Skeletal muscle cell (primary cell): ENCODE measurements at places on chromosomes 2 and 18.

DNA sequence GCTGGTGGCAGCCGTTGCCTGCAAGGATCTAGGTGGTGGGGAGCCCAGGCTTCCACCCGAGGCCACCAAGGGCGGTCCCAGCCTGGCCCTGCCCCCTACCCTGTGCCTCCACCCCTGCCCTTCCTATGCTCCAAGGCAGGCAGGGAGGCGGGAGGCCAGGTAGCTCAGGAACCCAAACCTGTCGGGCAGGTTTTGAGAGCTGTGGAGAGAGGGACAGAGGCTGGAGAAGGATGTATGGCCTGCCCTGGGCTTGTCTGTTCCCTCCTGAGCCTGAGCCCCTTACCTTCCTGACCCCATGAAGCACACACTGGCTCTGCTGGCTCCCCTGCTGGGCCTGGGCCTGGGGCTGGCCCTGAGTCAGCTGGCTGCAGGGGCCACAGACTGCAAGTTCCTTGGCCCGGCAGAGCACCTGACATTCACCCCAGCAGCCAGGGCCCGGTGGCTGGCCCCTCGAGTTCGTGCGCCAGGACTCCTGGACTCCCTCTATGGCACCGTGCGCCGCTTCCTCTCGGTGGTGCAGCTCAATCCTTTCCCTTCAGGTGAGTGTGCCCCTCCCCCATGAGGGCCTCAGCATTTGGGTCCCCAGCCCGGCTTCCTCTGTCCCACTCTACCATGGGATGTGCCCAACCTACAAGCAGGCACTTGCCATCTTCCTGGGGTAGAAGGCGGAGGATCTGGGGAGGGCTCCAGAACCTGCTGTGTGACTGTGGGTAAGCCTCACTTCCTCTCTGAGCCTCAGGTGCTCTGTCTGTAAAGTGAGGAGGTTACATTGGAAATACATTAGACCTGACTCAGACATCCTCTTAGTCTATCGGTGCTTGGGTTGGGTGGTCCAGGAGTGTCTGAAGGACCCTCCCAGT lies at the start of gene PROM2:
TSS of gene PROM2 (plus strand) at position 159 of the 860 bp plus-strand sequence. CDS start at position 296, 137 bp downstream.
- DNase-seq, result no peak

- no peak for DNase-seq
Measured at GRCh38 chr18:75293591-75293990, 83.0 kb downstream of the TSHZ1 start.

DNA sequence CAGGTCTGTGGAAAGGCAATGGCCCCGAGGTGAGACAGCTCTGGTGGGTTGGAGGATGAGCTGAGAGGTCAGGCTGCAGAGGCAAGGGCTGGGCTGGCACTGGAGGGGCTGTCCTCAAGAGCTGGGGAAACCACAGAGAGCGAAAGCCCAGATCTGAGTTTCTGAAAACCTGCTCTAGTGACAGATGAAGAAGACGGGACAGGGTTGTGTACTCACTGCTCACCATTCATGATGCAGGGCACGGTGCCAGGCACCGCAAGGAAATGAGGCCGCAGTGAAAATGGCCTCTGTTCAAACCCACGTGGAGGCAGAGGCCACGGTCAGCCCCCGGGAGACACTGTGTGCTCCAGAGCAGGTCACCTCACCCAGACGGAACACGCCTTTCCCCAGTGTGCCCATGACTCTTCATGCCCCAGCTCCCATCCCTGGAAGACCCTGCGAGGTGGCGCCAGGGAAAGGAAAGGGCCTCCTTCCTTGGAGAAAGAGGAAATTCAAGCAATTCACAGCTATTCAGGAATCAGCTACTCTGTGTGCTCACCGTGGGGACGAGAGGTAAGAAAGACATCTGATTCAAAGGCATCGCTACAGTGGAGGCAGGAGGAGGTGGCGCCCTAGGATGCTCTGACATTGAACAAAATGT lies 24.3 kb upstream of the ID2 start:
- no peak for DNase-seq

GRCh38 chr2:217870528-217871011 lies 132.2 kb downstream of the TNS1 start:
- no peak for DNase-seq

GRCh38 chr2:236085211-236085610 lies 83.0 kb downstream of the GBX2 start:
- DNase-seq, result no peak
